Stimulated activated CD8-positive, alpha-beta memory T cell treated with anti-CD3 and anti-CD28 coated beads, Interleukin-4, amount 100 ng/mL, for 48 hours (primary cell): ENCODE measurements at places on chromosomes 16 and 17.

DNA sequence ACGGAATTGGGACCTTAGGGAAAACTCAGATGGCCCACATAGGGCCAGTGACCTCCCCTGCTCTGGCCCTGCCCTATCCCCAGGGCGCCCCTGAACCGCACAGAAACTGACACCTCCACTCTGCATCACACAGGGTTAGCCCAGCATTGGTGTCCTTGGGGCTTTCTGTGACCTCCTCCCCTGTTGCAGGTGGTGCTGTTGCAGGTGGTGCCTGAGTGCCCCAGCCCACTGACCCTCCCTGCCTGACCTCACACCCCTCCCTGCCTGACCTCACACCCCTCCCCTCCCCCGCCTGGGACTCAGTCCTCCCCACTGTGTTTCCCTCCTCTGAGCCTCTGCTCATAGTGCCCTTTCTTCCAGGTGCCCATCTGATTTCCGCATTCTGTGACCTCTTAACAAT, 21.4 kb downstream of the TNFRSF13B start:
- no peak for DNase-seq

GRCh38 chr16:18834864-18835263, 33.5 kb upstream of the ARL6IP1 start:
- no peak for DNase-seq

- DNase-seq: no peak
Observed at GRCh38 chr17:39277110-39277509, 51.4 kb upstream of the STAC2 start.

DNA sequence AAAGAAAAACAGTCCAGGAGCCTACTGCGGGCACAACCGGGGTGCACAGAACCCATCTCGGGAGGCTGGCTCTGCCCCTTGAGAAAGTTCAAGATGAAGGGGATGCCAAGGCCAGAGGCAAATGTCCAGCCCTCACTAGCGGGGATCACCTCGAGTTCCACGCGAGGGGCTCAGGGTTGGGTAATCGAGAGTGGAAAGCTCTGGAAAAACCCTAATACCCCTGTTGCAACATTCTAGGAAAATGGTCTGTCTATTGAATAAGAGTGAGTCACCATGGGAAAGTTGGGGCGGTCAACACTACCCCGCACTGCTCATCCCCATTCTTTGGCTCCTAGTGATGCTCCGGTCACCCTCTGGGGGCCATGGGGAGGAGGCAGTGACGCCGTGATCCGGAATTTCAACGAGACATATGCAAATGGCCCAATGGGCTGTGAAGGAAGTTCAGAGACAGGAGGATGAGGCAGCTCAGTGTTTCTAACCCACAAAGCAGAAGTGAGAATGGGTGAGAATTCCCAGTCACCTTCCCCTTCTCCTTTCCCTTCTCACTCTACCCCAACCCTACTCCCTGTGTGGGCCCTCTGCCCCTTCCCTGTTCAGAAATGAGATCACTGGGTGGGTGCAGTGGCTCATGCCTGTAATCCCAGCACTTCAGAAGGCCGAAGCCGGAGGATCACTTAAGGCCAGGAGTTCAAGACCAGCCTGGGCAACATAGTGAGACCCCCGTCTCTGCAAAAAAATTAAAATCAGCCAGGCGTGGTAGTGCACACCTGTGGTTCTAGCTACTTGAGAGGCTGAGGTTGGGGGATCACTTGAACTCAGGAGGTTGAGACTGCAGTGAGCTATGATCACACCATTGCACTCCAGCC, 22.4 kb downstream of the SOCS3 start:
- DNase-seq: no peak

DNA sequence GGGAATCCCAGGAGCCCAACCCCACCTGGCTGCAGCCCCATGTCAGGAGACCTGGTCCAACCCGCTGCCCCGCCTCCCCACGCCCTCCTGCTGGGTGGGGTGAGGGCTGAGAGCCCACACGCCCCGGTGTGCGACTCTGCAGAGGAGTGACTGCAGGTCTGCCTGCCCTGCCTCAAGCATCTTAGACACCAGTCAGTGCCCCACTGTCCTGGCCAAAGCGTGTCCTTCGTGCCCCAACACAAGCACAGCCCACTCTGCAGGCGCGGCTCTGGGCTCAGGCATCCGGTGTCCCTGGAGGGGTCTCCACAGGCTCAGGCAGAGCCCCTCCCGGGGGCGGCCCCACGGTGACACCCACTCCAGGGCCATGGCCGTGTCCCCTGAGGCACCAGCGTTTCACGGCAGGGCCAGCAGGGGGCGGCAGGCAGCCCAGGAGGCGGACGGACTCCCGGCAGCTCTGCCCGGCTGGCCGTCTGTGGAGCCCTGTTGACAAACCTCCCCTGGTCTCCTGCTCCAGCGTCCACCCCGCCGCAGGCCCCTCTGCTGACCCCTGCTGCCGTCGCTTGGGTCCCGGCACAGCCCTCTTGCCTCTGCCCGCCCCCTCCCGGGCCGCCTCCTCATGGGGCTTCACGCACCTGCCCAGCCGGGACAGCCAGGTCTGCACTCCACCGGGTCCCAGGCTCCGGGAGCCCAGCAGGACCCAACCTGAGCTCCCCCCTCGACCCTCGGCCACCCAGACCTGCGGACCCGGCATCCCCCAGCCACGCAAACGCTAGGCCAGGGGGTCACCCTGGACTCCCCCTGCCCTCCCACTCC, 8.6 kb upstream of the UBE2I start:
- peak; percentile 88 for DNase-seq

GRCh38 chr17:48723423-48724250, 652 bp downstream of the PRAC2 start:
- DNase-seq: no peak

GRCh38 chr17:12928736-12929135, 89.1 kb downstream of the ELAC2 start:
- DNase-seq: no peak

GRCh38 chr17:80160536-80160935, 9.3 kb upstream of the CARD14 start:
- DNase-seq: no peak

GRCh38 chr17:76131051-76131691, 9.9 kb downstream of the FOXJ1 start:
- DNase-seq: no peak

DNA sequence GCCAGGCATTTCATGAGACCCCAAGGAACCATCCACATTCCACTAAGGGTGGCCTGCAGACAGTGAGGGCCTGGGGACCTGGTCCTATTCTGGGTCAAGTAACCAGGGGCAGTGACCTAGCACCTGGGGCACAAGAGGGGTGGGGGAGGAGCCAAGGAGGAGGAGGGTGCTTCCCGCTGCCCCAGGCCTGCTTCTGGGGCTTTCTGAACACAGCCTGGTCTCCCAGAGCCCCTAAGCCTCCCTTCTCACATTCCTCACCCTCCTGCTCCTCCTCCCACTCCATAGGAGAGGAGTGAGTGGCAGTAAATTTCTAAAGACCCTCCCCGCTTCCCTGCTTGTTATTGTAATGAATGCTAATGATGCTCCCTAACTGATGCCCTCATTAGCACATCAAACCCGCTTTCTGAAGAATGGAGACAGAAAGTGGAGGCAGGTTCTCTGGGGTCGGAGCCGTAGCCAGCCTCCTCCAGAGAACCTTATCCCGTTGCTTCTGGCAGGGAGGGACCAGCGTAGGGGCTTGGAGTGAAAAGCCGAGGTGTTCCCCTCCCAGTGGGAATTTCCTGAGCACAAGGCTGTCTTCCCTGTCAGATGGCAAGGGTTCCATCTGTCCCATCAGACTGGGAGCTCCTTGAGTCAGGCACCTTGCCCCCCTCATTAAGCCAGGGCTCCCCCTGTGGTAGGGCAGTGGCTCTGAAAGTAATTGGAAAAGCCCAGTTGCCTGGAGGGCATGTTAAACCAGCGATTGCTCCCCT, 3.7 kb upstream of the SRCIN1 start:
- no peak for DNase-seq

DNA sequence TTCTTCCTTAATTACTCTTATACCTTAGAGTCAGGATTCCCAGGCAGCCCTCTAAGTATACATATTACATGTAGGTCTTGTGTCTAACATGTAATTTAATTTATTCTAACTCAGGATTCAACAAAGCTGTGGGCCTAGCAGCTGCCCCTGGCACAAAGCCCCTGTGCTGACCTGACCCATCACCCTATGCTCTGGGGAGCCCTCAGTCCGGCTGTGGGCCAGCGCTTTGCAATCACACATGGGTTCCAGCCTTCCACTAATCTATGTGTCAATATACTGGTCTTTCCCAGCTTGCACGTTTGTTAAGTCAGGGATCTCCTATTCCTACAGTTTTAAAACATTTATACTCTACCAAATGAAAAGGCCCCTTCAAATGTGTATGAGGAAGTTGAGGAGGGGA, 62.7 kb upstream of the SREBF1 start:
- DNase-seq: no peak

GRCh38 chr16:80947708-80948625, 58.7 kb downstream of the CMC2 start:
- DNase-seq: no peak

DNA sequence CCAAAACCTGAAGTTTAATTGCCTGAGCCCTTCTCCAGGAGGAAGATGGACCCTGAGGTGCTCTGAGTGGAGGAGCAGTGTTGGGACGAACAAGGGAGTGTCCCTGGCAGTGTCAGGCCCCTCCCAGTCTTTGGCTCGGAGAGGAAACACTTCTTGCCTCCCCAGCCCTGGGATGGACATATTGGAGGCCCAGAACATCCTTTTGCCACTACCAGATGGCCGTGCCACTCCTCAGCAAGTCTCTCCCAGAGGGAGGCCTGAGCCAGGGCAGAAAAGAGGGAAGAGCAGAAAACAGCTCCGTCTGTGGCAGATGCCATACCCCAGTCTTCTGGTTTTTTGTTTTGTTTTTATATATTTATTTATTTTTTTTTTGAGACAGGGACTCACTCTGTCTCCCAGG, 91.5 kb upstream of the CRHR1 start:
- no peak for DNase-seq

GRCh38 chr16:4123616-4124300, 7.5 kb upstream of the ADCY9 start:
- DNase-seq: no peak

DNA sequence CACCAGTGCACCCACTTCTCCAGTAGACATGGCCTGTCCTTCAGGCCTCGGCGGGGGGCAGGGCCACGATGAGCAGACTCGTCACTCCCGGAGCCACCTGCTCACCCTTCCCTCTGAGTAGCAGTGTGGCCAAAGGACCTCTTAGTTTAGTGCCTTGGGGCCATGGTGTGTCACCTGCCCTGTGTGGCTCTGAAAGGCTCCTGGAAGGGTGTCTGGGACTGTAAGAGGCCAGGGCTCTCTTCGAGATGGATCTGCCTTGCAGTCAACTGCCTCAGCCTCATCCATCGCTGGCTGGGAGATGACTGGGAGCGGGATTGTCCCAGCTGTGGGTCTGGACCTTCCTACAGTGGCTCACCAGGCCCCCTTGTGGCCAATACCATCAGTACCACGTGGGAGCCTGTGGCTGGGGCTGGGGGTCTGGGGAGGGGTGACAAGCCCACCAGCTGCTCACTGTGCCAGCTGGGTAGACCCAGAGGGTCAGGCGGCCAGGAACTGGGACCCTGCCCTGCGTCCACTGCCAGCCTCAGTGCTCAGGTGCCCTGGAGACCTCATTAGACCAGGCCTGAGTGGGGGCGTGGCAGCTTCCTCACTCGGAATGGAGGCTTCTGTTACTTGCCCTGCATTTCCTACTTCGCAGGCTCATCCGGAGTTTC, 133.4 kb downstream of the OR1D5 start:
- DNase-seq: peak; percentile 53

DNA sequence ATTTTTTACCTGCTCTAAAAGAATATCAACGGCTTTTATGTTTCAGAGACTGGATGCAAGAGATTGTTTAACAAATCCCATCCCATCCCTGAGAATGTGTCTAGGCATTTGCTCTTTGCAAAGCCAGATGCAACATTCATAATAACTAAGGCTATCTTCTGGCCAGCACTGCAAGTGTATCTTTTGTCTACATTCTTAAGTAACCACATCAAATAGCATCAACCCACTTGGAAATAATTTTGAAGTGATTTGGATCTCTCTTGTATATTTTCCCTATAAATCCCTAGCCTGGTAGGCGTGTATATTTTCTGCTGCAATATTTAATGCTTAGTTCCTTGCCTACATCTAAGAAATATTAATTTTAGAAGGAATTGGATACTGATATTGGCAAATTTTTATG, 64.3 kb downstream of the PIGL start:
- no peak for DNase-seq

GRCh38 chr16:5024632-5025031, 9.1 kb downstream of the NAGPA start:
- no peak for DNase-seq

DNA sequence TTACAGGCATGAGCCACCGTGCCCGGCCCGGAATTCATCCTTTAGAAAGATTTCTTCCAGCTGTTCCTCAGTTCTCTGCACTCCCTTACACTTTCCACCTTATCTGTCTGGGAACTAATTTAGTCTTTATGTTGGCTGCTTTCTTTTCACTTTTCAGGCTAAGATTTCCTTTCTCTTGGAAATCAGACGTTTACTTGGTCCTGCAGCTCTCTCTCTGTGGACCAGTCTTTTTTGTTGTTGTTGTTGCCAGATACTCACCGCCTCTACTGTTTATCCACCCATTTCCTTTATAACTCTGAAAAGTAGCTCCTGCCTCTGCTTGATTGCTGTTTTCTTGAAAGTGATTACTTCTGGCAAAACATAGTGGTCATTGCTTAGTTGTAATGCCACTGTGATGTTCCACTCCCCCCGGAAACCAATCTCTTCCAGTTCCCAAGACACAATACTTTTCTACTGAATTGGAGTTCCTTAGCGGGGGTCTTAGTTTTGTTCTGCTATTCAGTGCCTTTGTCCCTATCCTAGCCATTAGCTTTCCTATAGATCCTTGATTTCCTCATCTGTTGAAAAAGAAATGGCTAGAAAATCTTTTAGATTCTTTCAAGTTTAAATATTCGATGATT, 6.2 kb downstream of the NF1 start:
- DNase-seq: no peak

DNA sequence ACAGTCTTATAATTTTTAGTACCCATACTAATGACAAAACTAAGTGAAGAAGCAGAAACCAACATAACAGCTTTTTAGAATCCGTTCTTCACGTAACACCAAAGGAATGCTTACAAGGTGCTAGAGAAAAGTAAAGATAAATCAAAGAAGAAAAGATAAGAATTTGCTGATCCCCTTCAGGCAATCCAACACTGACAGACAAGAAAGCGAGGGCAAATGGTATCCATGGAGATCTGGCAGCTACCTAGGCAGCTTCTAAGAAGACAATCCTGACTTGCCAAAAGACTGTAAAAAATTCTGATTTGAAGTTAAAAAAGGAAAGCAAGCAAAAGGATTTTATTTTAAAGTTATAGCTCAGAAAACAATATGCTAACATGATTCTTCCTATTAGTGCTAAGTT, 14.6 kb downstream of the BBS2 start:
- no peak for DNase-seq

- DNase-seq: peak; percentile 56
Observed at GRCh38 chr17:45430738-45431530, 1.7 kb downstream of the ARHGAP27 start.

- DNase-seq: no peak
Observed at GRCh38 chr17:58412961-58413586, 4.3 kb downstream of the RNF43 start.

- DNase-seq: no peak
Observed at GRCh38 chr16:72480911-72481310, 309.0 kb upstream of the PMFBP1 start.

DNA sequence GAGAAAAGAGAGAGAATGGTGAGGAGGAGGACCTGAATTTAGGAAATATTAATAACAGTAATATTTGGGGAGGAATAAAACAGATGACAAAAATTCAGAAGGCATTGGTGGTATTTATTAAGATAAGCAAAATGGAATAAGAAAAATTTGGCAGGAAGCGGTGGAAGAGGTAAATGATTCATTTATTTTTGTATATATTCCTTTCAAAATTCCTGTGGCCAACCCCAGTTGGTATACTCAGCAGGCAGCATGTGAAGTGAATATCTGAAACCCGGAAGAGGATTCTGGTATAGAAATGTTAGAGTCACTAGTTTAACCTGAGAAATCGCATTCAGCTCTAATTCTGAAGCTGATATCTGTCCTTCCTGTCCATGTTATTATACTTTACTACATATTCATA, 792.0 kb downstream of the KCNJ2 start:
- no peak for DNase-seq
